Renal pelvis (tissue), 12 donors: ENCODE measurements at places on chromosomes 16 and 17.

GRCh38 chr16:15484662-15485061, 50.3 kb downstream of the BMERB1 start:
- DNase-seq = no peak

- no peak for DNase-seq
These were observed 79.9 kb upstream of the LGALS9 start for GRCh38 chr17:27550974-27551505.

DNA sequence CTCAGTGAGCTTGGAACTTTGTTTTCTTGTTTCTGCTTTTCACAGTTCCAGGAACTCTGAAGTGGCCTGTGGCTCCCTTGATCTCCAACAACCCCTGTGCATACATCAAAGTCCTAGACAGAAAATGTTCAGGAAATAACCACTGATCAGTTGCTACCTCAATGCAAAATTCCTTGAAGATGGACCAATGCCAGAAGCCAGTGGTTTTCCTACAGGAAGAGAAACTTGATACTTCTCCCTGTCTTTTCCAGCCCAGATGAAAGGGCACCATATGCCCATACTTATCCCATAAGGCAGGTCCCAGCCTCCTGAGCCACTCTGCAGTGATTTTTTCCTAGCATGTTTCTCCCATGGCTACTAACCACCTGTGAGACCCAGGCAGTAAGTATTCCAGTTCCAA, 12.3 kb upstream of the CDRT4 start:
- no peak for DNase-seq

DNA sequence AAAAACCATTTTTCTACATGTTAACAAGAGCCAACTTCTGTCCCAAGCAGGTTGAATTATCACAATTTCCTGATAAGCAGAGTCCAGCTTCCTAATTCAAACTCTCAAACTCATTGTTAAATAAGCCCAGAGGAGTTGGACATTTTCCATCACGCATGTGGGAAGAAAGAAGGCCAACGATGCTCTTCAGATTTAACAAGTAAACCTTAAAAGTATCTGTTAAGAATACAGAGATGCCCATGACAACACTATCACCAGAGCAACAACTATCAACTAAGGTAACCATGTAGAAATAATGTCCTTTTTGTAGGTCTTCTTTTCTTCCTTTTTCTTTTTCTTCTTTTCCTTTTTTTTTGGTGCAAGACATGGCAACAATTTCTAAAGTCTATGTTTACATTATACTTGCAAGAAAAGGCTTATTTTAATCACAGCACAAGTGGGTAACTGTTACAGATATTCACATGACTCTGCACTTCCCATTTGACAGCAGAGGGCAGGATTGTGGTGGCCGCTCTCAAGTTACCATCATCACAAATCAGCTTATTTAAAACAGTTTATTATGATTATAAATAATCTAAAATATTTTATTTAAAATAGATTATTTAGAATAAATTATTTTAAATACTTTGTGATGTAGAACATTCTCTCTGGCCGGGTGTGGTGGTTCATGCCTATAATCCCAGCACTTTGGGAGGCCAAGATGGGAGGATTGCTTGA, 35.7 kb upstream of the DHRS7B start:
- no peak for DNase-seq

GRCh38 chr17:6497496-6498221, 53.4 kb downstream of the PIMREG start:
- no peak for DNase-seq
